ENCODE measurements at places on chromosomes 13 and 19.
A peak's percentile ranks its signal among the peaks of the same experiment; 100 is the strongest.

DNA sequence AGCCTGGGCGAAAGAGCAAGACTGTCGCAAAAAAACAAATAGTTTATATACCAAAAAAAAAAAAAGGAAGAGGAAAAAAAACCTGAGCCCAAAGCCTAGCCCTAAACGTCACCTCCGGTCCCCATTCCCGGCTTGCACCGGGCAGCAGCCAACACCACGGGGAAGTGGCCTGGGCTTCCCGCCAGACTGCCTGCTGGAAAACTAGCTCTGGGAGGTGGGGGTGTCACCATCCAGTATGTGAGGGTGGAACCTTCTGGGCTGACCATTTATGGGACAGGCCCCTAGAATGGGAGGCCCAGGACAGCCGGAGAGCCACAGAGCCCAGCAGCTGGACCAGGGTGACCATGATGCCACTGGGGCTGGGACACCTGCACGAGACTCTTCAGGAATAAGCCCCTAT lies 37.3 kb downstream of the IL12RB1 start:
- no peak for DNase-seq

DNA sequence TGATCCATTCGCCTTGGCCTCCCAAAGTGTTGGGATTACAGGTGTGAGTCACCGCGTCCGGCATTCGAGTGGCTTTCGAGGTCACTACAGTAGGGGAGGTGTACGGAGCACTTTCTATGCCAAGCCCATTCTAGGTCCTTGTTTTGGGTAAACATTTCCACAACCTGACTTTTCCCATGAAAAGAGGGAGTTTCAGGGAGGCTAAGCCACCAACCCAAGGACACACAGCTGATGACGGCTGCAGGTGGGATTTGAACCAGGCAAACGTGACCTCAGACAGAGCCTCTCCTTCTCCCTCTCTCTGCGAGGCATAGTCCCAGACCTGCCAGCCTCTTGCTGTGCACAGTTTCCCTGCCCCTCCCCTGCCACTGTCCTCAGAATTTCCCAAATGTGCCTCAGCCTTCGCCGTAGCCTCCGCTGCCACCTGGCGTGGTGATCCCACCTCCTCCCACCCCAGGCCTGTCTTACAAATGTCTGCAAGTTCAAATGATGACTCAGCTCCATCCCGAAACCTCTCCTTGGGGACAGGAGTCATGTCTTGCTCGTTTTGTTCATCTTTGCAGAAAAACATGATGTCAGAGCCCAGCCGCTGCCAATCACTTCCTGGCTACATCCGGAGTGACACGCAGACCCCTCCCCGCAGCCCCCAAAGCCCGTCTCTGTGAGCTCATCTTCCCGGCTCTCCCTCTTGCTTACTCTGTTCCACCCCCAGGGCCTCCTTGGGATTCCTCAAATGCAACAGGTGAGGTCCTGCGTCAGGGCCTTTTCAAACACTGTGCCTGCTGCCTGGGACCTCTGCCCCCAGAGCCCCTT lies 6.6 kb upstream of the GADD45B start:
- no peak for DNase-seq

DNA sequence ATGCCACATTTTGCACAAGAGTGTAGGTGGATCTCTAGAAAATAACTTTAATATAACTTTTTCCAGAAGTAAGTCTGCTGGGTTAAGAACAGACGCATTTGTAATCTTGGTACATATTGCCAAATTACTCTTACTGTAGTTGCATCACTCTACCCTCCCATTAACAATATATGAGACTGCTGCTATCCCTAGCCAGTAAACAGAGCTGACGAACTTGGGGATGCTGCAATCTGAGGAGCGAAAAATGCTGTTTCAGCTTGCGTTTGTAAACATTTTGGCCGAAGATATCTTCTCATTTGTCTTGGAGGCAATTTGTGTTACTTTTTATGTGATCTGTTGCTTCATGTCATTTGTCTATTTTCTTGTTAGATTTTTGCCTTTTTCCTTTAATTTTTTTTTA lies 1482.8 kb downstream of the OLFM4 start:
- DNase-seq, result no peak

- no peak for DNase-seq
Measured at GRCh38 chr13:36801035-36801434, 18.0 kb upstream of the RFXAP start.

DNA sequence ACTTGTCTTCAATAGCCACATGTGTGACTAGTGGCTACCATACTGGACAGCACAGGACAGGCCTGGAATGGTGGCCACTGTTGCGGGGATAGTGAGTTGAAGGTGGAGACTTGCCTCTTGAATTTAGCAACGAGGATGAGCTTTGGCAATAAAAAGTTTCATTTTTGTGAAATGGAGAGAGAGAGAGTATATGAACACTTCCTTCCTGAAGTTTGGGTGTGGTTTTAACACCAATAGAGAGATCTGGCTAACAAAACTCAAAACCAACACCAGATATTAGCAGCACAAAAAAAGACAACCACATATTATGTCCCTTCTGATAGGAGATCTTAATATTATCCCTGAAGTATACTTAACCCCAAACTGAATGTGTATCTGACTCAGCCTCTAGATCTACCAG lies 6.3 kb upstream of the LRFN3 start:
- DNase-seq, result no peak

DNA sequence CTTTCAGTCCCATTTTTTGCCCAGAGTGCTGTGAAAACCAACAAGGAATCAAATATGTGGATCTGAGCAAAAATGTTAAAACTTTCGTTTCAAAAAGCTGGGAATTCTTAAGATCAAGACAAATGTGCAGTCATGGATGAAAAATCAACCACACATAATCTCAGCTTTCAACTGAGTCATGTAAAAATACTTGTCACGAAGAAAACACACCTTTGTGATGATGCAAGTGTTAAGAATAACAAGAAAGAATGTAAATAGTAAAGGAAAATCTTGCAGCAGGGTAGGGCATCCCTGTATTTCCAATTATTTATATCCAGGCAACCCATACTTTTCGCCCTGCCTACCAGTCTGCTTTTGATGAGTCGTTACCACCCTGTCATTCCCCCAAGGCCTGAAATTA lies 27.4 kb upstream of the DCLK1 start:
- DNase-seq, result peak; percentile 72

DNA sequence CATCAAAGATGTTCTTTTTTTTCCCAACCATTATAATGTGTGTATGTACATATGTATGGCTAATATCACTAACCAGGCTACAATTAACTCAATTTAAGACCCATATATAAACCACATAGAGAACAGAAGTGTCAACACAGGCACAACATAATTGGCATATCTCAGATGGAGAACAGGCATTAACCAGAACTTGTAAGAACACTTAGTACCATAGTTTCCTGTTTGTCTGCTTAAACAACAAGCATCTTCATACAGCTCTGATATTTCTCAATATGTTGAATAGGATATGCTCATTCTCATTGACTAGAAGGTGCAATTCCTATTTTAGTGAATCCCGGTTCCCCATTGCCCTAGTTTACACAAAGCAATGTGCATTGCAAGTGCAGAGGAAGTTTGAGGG lies 116.9 kb upstream of the EDNRB start:
- no peak for DNase-seq

- DNase-seq, result no peak
Measured at GRCh38 chr19:7333198-7334118, 15.3 kb upstream of the ARHGEF18 start.

DNA sequence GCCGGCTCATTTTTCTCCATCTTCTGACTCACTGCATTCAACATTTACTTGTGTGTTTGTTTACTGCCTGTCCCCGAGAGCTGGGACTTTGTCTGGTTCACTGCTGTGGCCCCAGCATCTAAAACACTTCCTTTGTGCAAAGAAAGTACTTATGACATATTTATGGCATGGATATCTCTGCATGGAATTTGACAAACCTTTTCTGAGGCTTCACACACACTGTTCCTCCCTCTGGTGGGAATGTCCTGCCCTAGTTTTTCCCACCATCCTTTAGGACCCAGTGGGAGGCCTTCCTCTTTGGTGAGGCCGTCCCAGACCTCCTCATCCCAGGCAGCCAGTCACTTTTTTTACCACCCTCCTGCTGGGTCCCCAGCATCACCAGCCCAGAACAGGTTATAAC lies 1.4 kb upstream of the SRRM5 start:
- DNase-seq, result peak; percentile 38

GRCh38 chr19:30393046-30393445 lies 20.9 kb downstream of the ZNF536 start:
- DNase-seq, result no peak

- DNase-seq, result peak; percentile 76
Measured at GRCh38 chr13:113901231-113901630, 37.4 kb upstream of the GAS6 start.

- no peak for DNase-seq
Measured at GRCh38 chr19:36685835-36686234, 1.6 kb upstream of the ZNF567 start.

GRCh38 chr19:3396881-3397265 lies 30.5 kb downstream of the NFIC start:
- no peak for DNase-seq

DNA sequence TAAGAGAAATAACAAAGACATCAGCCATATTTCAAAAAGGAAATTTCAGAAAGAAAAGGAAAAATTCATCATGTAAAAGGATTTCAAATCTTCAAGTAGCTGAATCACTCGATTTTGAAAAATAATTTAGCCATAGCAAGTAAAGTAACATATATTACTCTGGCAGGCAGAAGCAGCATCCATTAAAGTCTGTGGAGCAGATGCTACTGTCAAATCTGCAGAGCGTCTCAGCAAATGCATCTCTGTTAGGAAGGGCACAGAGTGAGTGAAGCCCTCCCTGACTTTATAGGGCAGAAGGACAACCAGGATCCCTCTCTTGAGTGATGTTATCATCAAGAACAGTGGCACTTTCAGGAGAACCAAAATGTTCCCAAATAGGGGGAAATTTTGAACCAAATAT lies 445.5 kb downstream of the EFNB2 start:
- no peak for DNase-seq

- peak; percentile 41 for DNase-seq
Measured at GRCh38 chr19:40974633-40975037, 16.4 kb upstream of the CYP2B6 start.

- DNase-seq, result no peak
Measured at GRCh38 chr13:40026174-40026585, 370.7 kb downstream of the COG6 start.

DNA sequence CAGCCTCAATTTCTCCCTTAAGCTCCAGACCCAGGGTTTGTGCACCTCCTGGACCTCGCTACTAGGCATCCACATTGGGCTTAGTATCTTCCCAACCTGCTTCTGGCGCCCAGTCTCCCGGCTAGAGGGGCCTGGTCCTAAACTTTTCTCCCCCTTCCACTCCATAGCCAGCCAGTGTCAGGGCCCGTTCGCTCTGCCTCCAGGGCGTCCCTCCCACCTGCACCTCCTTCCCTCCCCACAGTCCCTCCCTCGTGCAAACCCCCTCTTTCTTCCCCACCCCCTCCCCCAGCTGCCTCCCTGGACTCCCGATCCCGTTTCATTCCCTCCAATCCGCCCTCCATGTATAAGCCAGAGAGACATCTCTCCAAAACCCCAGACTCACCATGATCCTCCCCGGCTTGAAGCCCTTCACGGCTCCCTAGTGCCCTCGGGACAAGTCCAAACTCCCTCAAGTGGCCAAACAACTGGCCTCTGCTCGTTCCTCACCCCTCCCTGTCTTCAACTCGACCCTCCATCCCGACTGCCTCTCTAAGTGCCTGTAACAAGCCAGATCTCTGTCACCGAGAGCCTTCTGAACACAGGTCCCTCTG lies 997 bp upstream of the SAMD4B start:
- no peak for DNase-seq

- no peak for DNase-seq
Measured at GRCh38 chr19:9345005-9345404, 17.8 kb upstream of the ZNF177 start.

DNA sequence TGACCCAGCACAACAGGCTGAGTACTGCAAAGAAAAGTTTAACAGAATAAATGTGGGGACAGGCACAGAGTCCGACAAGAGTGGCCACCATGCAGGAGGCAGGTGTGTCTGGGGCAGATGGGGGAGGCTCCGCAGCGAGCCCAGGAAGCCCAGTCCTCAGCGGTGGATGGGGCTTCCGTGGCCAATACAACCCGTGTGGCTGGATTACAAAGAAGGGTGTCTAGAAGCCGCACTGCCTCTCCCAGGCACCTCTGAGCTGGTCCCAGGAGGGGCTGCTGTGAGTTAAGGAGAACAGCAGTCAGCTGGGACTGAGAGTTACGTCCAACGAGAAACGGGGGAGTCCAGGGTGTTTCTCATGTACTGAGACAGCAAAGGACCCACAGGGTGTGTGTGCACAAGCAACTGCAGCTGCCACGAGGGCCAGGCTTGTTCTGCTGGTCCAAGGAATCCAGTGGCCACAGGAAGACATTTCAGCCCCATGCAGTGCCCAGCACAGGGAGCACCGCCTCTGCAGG lies 70.2 kb downstream of the SPACA7 start:
- no peak for DNase-seq

DNA sequence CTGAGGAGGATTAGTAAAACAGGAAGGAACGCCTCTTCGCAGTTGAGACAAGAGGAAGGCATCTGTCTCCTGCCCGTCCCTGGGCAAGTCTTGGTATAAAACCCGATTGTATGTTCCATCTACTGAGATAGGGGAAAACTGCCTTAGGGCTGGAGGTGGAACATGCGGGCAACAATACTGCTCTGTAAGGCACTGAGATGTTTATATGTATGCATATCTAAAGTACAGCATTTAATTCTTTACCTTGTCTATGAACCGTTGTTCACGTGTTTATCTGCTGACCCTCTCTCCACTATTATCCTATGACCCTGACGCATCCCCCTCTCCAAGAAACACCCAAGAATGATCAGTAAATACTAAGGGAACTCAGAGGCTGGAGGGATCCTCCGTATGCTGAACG lies 722 bp upstream of the TIMM50 start:
- DNase-seq, result no peak

DNA sequence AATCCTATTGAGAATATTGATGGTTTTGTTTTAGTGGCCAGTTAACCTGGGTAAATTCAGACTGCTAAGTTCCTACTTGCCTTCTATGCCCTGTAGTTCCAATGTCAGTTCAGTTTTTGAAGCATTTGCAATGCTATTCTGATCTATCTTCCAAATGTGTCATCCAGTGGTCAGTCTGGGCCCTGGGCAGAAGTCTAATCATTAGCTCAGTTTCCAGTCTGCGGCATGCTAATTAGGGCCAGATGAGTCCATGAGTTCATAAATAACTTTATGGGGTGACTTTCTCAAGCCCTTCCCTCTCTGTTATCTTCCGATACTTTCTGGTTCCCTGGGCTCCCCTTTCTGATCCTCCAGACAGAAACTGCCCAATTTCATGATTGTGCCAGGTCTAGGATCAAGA lies 32.7 kb downstream of the FAM187B start:
- no peak for DNase-seq

Measured in astrocyte of the cerebellum (primary cell).